ENCODE measurements at places on chromosomes 11 and 22. TPM values are rescaled to one million over a fixed set of nuclear protein-coding genes. Genes with fewer than 3 reads are reported as not detected.

The CD81 gene
- total RNA-seq, result 164 TPM

The TSSK2 gene
- under 0.01 TPM for total RNA-seq

The ZNF214 gene
- total RNA-seq, result 2.1 TPM

The MMP13 gene
- 0.07 TPM for total RNA-seq

The RSF1 gene
- total RNA-seq, result 22.2 TPM

The SHANK3 gene
- 1.4 TPM for total RNA-seq

The MS4A6A gene
- not detected for total RNA-seq

The ZNRD2 gene
- total RNA-seq, result 44.4 TPM

The SEPTIN5 gene
- 4.4 TPM for total RNA-seq

The DENND6B gene
- total RNA-seq, result 0.68 TPM

The OR2AG2 gene
- total RNA-seq, result under 0.01 TPM

The ACCS gene
- total RNA-seq, result 1.4 TPM

The CCDC89 gene
- 0.14 TPM for total RNA-seq

The OR6A2 gene
- 0.14 TPM for total RNA-seq

The BTBD18 gene
- total RNA-seq, result not detected

The OR52N5 gene
- not detected for total RNA-seq

The RANBP1 gene
- 164 TPM for total RNA-seq

The ATM gene
- total RNA-seq, result 58.1 TPM

The PAAF1 gene
- 12.6 TPM for total RNA-seq

The LRP4 gene
- total RNA-seq, result 21.6 TPM

The KDM4D gene
- total RNA-seq, result 0.78 TPM

The COX8A gene
- total RNA-seq, result 221 TPM

The CBLIF gene
- total RNA-seq, result not detected

The KCNK4 gene
- not detected for total RNA-seq

The GLYATL1 gene
- total RNA-seq, result not detected

The RFPL1 gene
- total RNA-seq, result not detected

The PACSIN3 gene
- 86.5 TPM for total RNA-seq

The RPS13 gene
- 1,374 TPM for total RNA-seq

The GCAT gene
- 8.5 TPM for total RNA-seq

The OR4A16 gene
- not detected for total RNA-seq

The GGTLC3 gene
- total RNA-seq, result not detected

The OR52N4 gene
- total RNA-seq, result not detected

The PATE2 gene
- not detected for total RNA-seq

The YPEL1 gene
- total RNA-seq, result under 0.01 TPM

All from nasal cavity respiratory epithelium epithelial cell of viscerocranial mucosa (primary cell).